ENCODE measurements at places on chromosomes 3 and 15.

DNA sequence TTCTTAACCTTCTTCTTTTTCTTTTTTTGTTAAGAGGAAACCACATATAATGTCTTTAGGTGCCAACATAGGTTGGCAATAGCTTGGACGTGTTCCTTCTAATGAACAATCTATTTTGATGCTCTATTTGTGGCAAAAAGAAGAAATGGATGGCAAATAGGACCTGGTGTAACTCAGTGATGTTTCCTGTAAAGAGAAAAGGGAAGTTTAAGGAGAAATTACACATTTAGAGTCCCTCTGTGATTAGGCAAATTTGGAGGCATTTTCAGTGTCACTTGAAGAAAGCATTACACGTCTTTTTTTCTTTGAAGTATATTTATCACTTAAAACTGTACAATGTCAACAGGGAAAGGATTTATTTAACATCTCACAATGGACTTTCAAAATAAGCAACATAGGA lies 327.1 kb downstream of the ZIC1 start:
- no peak for DNase-seq

DNA sequence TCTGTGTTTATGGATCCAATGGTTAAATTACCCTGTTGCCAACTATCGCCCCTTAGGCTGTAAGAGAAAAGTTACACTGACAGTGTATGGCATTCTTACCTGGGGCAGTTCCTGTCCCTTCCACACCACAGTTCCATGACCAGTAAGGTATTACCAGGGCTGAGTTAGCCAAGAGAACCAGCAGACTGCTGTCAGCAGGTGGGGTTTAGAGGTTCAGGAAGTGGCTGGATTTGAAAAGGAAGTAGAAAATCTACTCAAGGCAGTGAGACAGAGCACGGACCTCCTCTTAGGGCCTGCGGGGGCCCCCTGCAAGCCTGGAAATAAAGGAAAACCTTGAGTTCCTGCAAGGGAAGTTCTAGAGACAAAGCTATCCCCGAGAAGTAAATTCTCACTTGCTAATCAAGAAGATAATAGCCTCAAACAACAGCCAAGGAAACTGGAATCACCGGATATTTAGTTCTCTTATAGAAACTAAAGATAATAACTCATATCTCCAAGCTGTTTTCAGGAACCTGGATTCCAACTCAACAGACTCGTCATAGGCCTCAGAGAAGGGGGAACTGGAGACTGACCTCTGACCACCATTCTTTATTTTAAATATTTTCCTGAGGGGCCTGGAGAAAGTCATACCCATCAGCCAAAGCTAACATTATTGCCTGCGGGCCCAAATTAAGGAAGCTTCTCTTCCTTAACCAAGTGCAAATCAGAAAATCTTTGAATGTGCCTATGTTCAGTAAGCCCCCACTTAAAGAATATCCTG lies 161.7 kb downstream of the ANXA2 start:
- DNase-seq = no peak

- DNase-seq = no peak
Observed at GRCh38 chr15:92747047-92747446, 91.5 kb upstream of the FAM174B start.

DNA sequence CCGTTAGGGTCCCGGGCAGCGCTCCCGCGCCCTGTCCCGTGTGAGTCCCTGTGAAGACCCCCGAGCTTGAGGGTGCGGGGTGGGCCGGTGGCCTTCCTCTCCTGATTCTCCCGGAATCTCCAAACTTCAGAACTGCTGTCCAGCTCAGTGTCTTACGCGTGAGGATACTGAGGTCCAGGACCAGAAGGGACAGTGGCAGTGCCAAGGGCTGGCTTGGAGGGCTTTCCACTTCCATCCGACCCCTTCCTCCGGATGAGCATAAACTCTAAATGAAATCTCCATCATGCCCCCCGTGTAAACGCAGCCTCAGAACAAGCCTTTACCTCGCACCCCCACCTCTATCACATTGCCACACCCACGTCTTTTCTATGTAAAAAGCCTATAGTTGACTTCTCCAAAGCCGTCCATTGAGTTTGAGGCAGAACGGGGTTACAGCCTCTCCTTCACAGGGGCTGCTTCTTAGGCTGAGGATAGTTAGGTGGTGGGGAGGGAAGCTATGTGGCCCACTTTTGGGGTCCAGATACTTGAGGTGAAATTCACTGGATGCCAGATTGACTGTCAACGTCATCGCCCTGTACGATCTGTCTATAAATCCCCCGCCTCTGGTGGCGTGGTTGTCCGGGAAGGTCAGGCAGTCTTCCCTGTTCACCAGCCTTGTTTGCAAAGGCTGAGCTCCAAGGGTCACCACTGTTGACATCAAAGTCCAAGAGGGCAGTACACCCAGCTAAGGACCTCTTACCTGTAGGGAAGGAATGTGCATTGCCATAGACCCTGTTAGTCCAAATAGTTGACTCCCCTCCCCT lies 1.1 kb downstream of the EDEM1 start:
- DNase-seq = peak; percentile 75
